ENCODE measurements at places on chromosomes 7 and 10. TPM values are rescaled to one million over a fixed set of nuclear protein-coding genes. Genes with fewer than 3 reads are reported as not detected.

GRCh38 chr7:122802301-122802751 is 83.9 kb downstream of the CADPS2 start:
- DNase-seq: peak; percentile 48

Gene GIMAP4
- 23.8 TPM for total RNA-seq

Gene A1CF
- total RNA-seq: 0.18 TPM

Gene DRGX
- not detected for total RNA-seq

GRCh38 chr10:4051641-4052151 is 266.7 kb upstream of the KLF6 start:
- no peak for DNase-seq
